ENCODE measurements at places on chromosomes 3 and 15.

- no peak for DNase-seq
These were observed 150.2 kb upstream of the LRRC3B start for GRCh38 chr3:26472345-26472744.

DNA sequence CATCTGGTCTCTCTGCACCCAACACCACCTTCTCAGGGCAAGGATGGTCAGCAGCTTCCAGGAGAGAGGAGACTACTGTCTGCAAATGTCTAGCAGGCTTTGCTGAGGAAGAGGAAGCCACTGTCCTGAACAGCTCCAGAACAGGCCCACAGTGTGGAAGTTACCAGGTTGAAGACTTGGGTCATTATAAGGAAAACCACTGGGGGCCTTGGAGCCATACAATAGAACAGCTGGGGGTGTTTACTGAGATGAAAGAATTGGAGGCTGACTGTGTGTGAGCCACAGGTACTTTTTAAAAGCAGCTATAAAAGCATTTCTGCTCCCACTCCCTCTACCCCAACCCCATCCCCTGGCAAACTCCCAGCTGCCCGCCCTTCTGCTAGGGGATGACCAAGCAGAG, 24.2 kb downstream of the SRGAP3 start:
- no peak for DNase-seq

DNA sequence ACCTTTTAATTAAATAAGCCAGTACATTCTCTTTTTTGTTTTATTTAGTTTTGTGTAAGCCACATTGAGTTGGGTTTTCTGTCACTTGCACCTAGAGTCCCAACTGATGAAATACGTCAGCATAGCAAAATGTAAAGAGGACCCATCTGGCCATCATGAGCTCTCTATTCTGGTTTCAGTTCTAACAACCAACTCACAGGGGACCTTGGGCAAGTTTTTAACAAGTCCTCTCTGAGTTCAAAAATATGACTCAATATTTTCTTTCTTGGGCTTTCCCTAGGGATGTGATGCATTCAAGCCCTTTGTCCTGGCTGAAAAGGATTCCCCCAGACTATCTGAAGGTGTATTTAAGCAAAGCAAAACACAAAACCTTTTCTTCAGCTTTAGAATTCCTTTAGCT, 32.9 kb downstream of the PLCH1 start:
- no peak for DNase-seq

- no peak for DNase-seq
These were observed 1003.9 kb upstream of the EPHA6 start for GRCh38 chr3:95810462-95810861.

GRCh38 chr3:178320456-178321351, 215.5 kb upstream of the KCNMB2 start:
- no peak for DNase-seq

DNA sequence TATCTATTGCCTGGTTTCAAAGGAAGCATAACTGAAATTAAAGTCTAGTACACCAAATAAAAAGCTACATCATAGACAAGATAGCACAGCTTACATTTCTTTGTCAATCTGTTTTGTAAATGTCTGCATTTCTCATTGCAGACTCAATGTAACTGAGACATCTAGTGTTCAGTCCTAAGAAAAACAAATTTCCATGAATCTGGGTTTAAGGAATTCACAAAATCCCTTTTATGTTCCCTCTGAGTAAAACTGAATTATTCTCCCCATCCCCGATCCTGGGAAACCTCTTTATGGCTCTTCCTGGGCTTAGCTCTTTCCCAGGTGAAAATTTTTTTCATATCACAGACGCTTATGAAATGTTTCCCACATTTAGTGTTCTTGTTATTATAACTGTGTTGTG, 21.6 kb upstream of the RASA2 start:
- DNase-seq, result no peak

GRCh38 chr3:168071591-168072322, 24.0 kb downstream of the GOLIM4 start:
- DNase-seq, result no peak

DNA sequence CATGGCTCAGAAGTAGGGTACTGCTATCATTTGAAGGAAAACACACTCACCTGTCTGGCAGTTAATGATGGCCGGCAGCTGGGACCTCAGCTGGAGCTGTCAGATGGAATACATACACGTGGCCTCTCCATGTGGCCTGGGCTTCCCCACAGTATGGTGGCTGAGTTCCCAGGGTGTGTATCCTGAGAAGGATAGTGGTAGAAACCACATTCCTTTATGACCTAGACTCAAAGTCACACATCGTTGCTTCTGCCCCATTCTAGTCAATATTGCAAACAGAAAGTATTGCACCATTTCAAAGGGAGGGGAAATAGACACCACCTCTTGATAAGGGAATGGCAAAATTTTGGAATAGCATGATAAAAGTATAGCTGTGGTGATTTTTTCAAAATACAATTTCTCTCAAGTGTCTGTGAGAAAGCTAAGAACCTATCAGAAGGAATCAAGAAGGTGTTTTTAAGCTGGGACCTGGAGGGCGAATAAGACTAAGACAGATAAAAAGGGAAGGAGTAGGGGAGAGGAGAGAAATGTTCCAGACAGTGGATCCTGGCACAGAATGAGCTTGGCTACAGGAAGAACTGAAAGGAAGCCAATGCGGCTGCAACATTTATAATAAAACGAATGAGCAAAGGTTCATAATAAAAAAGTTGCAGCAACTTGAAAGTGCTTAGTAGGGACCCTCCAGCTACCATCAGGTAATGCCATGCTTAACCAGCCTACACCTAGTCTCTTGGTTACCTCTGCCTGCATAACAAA, 40.1 kb upstream of the GALNT15 start:
- no peak for DNase-seq

- DNase-seq, result no peak
These were observed 25.7 kb downstream of the INSYN1 start for GRCh38 chr15:73727330-73727976.

- no peak for DNase-seq
These were observed 774.7 kb upstream of the NECTIN3 start for GRCh38 chr3:110296885-110297284.

- DNase-seq, result no peak
These were observed 141.9 kb downstream of the LPP start for GRCh38 chr3:188295876-188296275.

DNA sequence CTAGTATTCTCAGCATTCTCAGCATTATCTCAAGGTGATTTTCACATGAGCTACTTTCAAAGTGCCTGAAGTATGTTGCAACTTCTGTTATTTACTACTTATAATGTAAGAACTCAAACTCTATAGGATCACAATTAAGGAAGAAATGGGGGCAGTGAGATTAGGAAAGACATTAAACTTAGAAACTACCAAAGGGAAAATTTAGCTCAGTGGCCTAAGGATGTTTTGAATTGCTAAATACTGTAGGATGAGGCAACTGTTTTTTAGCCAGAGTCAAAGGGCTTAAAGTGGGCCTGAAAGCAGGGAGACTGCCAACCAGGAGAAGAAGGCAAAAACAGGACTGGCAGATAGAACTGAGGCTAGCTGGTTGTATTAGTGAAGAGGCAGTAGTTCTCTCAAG, 55.5 kb upstream of the MBNL1 start:
- DNase-seq, result no peak

DNA sequence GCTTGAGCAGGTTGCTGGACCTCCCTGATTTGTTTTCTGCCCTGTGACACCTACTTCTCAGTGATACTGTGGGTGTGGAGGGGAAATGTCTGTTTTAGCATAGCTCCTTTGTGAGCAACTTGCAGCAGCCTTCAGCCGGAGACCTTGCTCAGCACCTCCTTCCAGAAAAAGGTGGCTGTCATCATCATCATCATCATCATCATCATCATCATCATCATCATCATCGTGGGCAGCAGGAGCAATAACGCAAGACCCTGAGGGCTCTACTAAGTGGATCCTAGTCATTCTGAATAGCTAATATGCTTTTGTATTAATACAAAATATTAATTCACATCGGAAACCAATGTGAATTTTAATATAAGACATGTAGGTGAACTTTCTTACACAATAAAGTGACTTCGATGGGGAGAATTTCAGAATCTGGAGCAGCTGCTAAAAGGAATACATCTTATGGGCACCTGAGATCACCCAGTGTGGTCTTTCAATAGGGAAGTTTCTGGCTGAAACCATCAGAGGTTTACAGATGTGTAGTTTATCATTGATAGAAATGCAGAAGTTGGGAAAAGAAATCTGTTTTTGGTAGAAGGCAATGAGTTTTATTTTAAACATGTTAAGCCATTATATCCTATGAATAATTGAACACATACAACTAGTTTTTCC, 8.6 kb downstream of the GABRR3 start:
- DNase-seq, result no peak

GRCh38 chr3:61805510-61806080, 244.2 kb downstream of the PTPRG start:
- no peak for DNase-seq

GRCh38 chr3:196219194-196219969, 3.0 kb downstream of the SLC51A start:
- DNase-seq, result peak; percentile 59

DNA sequence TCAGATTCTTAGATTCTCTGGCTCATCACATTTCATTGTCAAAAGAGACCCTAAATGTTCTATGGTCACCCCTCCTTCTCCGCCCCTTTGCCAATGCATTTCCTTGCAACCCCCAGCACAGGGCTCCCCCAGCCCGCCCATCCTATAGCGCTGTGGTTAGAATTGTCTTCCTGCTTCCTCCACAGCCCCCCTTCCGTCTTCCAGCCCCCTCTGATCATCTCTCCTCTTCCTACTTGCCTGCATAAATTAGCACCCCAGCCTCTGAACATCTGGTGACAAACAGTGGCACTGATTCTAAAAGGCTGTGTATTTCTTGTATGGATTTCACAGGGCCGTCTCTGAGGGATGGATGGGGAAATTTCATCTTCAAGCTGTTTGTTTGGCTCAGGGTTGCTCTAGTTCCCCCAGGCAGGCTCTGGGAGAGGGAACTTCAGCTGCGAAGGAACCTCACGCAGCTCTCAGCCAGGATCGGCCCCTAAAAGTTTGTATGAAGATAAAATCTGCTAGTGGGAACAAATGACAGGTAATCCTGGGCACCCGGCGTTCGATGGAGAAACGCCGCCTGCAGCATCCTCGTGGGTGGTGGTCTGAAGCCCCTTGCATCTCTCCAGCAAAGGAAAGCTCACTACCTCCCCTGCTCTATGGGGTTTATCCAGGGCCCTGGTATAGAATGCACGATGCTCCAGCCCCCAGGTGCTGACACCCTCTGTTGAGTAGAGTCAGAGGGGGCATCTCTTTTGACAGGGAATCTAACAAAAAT, 83.0 kb downstream of the WNT7A start:
- DNase-seq, result no peak

GRCh38 chr3:119628816-119629445, 31.2 kb downstream of the PLA1A start:
- no peak for DNase-seq

GRCh38 chr15:48842501-48842900, 31.6 kb upstream of the CEP152 start:
- no peak for DNase-seq

DNA sequence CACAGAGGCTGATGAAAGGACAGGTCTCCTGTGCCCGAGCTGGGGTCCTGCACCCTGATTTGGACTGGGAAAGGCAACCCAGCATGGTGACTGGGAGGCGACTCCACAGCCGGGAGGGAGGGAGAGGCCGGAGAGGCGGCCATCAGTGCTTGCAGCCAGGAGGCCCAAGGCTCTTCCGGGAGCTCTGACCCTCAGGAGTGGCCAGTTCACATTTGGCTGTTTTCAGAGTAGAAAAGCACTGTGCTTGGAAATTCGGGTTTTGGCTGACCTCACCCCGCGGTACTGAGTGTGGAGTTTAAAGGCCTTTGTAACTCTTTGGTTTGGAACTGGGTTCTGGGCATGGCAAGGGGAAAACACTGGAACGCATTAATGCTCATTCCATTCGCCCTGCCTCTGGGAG, 31.9 kb downstream of the SMAD6 start:
- no peak for DNase-seq

GRCh38 chr3:160061525-160061924, 72.9 kb downstream of the IL12A start:
- DNase-seq, result no peak

DNA sequence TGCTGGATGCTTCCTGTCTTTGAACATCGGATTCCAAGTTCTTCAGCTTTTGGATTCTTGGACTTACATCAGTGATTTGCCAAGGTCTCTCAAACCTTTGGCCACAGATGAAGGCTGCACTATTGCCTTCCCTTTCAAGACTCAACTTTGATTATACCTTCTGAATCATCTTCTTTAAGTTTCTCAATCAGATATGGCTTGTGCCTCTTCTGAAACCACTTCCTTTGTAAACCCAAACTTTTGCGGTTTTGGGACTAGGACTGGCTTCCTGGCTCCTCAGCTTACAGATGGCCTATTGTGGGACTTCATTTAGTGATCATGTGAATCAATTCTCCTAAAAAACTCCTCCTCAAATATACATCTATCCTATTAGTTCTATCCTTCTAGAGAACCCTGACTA, 47.1 kb upstream of the CADPS start:
- DNase-seq, result no peak

- DNase-seq, result no peak
These were observed 51.6 kb downstream of the CHDH start for GRCh38 chr3:53794597-53794996.

DNA sequence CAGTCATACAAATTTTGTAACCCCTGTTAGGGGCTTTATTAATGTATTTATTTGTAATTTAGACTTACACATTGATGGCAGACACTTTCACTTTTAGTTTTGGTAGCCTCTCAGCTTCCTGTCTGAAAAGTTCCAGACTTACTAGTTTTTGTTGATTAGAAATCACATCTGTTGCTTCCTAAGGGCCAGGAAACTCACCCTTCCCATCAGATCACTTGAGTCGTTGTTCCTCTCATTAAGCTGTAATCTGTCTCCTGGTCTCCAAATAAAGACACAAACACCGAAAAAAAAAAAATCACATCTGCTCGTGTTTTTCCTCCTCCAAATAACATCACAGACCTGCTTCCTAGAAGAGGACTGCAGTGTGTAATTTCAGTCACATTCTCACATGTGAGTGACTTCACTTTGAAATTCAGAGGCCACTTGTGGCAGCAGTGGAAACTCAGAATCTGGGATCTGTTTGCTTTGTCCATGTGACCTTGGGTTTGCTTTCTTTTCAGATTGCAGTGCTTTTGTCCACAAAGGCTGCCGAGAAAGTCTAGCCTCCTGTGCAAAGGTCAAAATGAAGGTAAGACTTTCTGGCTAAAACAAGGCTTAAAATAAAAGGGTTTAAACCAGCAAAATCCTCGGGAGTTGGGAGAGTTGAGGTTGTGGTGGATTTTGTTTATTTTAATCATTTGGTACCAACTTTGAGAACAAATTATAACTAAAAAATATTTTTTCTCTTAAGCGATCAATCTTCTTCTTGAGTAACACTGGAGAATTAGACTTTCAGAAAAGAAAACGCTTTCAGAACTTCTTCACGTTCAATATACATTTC, 87.0 kb downstream of the KLHL25 start:
- no peak for DNase-seq

GRCh38 chr3:45135959-45136358, 10.2 kb downstream of the CDCP1 start:
- no peak for DNase-seq

DNA sequence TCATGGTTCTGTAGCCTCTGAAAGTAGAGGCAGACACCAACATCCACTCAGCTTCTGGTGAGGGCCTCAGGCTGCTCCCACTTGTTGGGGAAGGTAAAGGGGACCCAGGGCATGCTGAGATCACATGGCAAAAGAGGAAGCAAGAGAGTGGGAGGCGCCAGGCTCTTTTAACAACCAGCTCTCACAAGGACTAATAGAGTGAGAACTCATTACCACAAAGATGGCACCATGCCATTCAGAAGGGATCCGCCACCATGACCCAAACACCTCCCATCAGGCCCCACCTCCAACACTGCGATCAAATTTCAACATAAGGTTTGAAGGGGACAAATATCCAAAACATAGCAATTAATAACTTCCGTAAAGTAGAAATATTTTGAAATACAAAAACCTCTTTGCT, 192.3 kb downstream of the OCA2 start:
- DNase-seq, result no peak

- DNase-seq, result no peak
These were observed 44.6 kb downstream of the EOMES start for GRCh38 chr3:27677565-27677964.

Measured in stimulated activated CD4-positive, alpha-beta T cell treated with anti-CD3 and anti-CD28 coated beads, Interleukin-2, amount 100 ng/mL, for 24 hours (primary cell).